ENCODE measurements at places on chromosomes 3 and 15. TPM values are rescaled to one million over a fixed set of nuclear protein-coding genes. Genes with fewer than 3 reads are reported as not detected.

DNA sequence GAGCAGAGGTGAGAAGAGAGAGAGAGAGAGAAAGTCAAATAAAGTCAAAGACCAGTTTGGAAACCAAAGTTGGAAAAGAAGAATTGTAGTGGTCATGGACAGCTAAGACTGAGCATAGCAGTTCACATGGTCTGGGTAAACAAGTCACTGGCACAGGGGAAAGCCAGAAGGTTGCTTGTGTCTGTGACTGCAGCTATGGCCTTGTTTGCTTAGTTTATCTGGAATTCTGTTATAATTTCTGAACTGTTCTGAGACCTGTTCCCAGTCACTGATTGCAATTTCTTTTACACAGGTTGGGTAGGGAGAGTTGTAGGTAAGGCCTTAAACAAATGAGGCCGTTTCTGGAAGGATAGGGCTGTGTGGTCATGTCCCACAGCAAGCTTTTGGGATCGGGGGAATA lies 43.4 kb upstream of the MYZAP start:
- DNase-seq = no peak

DNA sequence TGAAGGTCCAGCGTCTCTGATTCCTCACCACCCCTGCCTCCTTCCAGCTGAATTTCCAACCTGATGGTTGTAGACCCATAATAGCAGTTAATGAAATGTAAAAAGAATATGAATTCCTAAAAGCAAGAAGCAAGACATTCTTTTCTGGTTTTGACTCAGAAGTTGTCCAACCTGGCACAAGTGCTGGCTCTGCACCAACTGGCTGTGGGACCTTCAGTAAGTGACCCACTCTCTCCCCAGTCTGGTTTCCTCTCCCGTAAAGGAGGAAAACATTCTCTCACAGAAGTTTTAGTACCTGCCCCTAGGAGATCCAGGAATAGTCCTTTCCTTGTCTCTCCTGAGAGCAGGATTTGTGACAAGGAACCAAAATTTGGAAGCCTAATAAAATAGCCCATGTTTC lies 236.9 kb upstream of the TRIM42 start:
- DNase-seq = peak; percentile 85

Gene HIGD2B
- not detected for polyA plus RNA-seq

Gene TAGLN3
- 1.2 TPM for polyA plus RNA-seq

DNA sequence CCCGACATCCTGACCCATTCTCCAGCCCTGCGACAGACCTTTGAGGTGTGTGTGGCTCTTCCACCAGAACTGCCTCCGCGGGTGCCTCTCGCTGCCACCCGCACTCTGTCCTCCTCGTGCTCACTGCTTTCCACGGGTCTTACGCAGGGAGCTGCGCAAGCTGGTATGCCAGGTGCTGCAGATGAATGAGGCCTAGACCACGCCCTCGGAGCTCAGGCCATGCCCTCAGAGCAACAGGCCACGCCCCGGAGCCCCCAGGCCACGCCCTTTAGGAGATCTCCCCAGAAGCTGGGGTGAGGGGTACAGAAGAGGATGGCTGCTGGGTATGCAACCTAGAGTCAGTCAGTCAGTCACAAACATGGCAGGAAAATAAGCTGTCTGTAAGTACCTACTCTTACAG lies 300.3 kb downstream of the GABRG3 start:
- DNase-seq = no peak

- peak; percentile 70 for DNase-seq
Measured at GRCh38 chr3:152376351-152377183, 107.8 kb downstream of the MBNL1 start.

DNA sequence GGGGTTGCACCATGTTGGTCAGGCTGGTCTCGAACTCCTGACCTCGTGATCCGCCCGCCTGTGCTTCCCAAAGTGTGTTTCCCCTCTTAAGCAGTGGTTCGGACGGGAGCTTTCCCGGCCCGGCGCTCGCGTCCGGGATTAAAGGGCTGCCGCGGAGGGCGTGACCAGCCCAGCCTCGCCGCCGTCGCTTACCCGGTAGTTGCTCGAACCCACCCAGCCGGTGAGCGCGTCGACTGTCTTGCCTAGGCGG lies 513 bp downstream of the CLASP2 start:
- peak; percentile 62 for DNase-seq

Gene NME9
- polyA plus RNA-seq = not detected

GRCh38 chr3:38268087-38268486 lies 2.5 kb downstream of the SLC22A13 start:
- DNase-seq = no peak

DNA sequence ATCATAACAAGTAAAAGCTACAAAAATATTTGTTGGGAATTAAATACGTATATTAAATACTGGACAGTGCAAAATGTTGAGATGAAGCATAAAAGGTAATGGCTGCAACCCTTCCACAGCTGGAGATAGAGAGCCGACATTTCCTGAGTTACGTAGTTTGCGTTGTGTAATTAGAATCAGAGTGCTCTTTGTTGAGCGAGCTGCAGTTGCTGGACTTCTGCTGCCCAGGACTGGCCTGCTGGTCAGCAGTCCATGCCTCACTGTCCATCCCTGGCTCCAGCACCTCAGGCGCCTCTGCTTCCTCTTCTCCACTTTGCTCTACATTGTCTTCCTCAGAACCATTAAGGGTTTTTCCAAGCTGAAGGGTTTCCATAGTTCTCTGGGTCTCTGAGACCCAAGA lies 28.4 kb upstream of the SHC4 start:
- no peak for DNase-seq

Gene SIAH2
- 29.7 TPM for polyA plus RNA-seq

GRCh38 chr3:149579838-149580542 lies 77.8 kb downstream of the WWTR1 start:
- peak; percentile 43 for DNase-seq

Gene HRG
- not detected for polyA plus RNA-seq

Gene DNASE1L3
- not detected for polyA plus RNA-seq

DNA sequence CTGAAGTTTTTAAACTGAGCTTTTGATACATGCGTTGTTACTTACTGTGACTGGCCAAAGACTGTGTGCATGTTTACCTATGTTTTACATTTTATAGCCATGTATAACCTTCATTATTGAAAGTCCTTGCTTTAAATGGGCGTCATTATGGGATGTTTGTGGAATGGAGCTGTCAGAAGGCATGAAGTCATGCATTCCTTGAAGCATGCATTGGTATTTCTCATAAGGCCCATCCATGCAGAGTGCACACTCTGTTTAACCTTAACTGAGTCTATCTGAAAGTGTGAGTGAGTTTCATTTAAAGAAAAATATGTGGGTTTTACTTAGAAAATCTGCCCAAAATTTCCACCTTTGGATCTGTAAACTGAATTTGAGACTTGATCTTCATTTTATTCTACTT lies 51.1 kb downstream of the PSMD6 start:
- peak; percentile 71 for DNase-seq

DNA sequence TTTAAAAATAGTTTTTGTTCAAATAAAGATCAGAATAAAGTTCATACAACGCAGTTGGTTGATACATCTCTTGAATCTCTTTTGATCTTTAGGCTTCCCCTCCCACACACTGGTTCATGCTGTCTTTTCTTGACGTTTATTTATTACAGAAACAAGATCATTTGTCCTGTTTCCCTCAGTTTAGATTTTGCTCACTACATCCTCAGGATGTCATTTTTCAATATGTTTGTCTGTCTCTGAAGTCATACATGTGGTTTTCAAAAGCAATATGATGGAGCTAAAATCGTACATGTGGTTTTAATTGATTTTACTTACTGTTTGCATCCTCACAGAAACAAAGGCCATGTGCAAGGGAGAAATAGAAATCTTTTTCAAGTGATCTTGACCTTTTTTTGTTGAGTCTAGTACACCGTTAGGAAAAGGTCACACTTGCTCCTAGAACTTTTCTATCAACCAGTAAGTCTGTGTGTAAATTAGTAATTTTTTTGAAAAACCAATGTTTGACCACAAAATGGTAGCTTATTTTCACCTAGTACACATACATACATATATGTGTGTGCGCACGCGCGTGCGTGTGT lies 63.7 kb upstream of the SENP5 start:
- no peak for DNase-seq

DNA sequence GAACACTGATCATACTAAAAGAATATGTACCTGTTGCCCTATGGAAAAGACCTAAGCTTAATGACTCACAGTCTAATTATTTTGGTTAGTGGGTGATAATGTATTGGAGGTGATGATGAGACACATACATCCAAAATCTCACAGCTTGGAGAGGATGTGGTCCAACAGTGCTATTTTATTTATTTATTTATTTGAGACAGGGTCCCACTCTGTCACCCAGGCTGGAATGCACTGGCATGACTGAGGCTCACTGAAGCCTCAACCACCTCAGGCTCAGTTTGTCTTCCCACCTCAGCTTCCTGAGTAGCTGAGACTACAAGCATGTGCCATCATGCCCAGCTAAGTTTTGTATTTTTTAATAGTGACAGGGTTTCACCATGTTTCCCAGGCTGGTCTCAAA lies 35.0 kb downstream of the LPP start:
- DNase-seq = no peak

GRCh38 chr15:89593018-89593417 lies 17.7 kb downstream of the TICRR start:
- DNase-seq = no peak

Gene TGM4
- polyA plus RNA-seq = not detected

- peak; percentile 0 for DNase-seq
Measured at GRCh38 chr15:97189162-97189780, 771.2 kb upstream of the ARRDC4 start.

GRCh38 chr15:49339656-49340055 lies 83.4 kb upstream of the FGF7 start:
- DNase-seq = no peak

GRCh38 chr3:167575000-167575600 lies 78.6 kb downstream of the WDR49 start:
- DNase-seq = no peak

Gene INO80
- 6.0 TPM for polyA plus RNA-seq

DNA sequence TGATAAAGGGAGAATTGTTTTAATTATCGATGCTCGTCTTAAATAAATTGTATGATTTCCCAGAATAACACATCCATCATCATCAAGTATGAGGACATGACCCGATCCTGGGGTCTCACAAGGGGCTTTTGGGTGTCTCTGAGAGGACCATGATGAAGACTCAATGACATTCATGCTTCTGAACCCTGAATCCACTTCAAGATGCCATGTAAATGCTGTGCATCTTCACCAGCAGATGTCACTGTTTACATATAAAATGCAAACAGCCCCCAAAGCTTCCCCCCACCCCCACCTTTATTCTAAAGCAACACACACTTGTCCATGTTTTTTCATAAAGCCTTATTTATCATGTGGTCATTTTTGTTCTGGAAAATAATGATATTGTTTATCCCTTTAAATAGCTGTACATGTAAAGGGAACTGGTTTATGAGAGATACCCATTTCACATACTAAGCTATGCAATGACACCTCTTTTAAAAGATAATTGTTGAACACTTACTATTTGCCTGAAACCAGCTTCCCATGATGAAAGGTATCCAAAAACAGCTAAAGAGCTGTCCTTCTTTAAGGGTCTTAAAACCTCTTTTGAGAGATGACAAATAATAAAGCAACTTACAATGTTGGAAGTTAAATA lies 69.7 kb upstream of the UBE3A start:
- peak; percentile 46 for DNase-seq

Gene GRM7
- not detected for polyA plus RNA-seq

DNA sequence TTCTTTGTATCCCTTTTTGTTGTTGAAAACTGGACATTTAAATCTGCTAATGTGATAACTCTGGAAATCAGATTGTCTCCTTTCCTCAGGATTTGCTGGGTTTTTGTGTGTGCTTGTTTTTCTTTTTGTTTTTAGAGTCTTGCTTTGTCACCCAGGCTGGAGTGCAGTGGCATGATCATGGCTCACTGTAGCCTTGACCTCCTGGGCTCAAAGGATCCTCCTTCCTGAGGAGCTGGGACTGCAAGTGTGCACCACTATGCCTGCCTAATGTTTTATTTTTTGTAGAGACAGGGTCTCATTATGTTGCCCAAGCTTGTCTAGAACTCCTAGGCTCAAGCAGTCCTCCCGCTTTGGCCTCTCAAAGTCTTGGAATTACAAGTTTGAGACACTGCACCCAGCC lies 44.6 kb upstream of the IL20RB start:
- no peak for DNase-seq

Gene WNT7A
- not detected for polyA plus RNA-seq

Gene CCR5
- not detected for polyA plus RNA-seq

- DNase-seq = peak; percentile 39
Measured at GRCh38 chr3:105967117-105967516, 98.3 kb upstream of the CBLB start.

Gene UCN2
- polyA plus RNA-seq = 0.27 TPM

DNA sequence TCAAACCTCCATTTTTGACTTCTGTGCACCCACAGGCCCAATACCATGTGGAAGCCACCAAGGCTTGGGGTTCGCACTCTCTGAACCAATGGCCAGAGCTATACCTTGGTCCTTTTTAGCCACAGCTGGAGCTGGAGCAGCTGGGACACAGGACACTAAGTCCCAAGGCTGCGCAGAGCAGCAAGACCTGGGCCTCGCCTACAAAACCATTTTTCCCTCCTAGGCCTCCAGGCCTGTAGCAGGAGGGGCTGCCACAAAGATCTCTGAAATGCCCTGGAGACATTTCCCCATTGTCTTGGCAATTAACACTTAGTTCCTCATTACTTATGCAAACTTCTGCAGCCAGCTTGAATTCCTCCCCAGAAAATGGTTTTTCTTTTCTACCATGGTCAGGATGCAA lies 81.3 kb downstream of the ZMAT3 start:
- no peak for DNase-seq

DNA sequence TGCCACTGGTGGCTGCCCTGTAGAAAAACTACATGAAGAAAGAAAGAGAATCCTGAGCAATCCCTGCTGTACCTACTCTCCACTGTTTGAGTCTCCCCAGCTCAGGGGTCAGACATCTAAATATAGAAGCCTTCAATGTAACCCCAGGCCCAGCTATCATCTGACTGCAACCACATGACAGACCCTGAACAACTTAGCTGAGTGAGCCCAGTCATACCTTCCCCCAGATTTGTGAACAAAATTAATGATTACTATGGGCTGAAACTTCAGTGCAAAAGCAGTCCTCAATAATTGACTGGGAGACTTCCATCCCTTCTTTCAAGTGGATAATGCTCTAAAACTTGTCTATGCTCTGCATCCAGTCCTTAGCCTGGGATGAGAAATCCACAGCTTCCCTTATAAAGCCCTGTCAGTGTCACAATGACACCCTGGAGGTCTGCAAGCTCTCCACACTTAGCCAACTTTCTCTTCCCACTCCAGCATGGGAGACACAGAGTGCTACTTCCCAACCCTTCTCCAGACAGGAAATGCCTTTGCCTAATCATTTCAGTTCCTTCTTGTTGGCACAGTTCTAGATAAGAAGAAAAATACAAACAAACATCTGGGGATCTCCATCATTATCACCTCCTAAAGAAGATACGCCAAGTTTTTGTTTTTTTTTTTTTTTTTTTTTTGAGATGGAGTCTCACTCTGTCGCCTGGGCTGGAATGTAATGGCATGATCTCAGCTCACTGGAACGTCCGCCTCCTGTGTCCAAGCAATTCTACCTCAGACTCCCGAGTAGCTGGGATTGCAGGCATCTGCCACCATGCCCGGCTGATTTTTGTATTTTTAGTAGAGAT lies 198.5 kb upstream of the GADL1 start:
- DNase-seq = no peak

DNA sequence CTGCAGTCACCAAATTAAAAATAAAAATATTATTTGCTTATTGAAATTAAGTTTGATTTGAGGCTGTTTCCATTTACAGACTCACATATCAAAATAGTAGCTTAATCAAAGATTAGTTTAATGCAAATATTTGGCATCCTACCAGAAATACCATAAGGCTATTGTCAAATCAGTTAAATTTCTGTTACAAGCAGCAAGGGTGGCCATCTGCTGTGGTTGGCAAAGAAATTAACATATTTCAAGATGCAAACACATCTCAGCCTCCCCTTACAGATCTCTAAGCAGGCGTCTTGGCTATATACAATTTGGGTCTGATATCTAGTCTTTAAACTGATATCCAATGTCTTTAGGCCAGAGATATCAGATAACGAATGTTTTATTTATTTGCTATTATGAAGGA lies 83.2 kb upstream of the NEDD4 start:
- DNase-seq = no peak

Measured in fibroblast of lung (primary cell).